ENCODE measurements at places on chromosomes 11 and 22.

DNA sequence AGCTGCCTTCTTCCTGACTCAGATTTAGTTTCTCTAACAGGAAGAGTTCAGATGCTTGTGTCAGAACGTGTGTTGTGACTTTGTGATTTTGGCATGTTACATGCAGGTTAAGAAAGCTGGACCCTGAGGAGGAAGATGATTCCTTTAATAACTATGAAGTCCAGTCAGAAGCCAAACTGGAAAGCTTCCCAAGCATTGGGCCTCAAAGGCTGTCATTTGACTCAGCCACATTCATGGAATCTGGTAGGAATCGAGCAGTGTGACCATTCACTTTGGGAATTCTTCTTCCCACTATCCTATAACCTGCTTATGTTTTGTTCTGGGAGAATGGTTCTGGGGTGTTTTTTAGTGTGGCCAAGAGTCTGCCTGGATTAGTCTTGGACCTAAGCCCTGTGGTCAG is 48.0 kb downstream of the CABIN1 start:
- DNase-seq = no peak

- no peak for DNase-seq
Observed at GRCh38 chr11:94910779-94911178, 62.6 kb downstream of the CWC15 start.

DNA sequence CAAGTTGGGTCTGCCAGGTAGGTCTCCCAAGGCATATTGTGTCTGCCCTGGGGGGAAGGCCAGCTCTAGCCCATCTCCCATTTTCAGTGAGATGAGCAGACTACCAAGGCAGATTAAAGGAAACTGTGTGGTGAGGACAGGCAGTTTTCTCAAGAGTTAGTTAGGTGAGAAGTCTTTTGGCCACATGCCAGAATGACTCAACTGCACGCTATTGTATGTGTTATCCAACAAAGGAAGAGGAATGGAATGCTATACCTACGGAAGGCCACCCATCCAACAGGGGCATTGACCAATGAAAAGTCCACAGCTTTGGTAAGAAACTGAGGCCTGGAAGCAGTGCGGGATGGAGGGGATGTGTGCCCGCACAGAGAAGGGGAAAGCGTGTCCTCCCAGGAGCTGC is 941.7 kb downstream of the NTM start:
- DNase-seq = no peak

DNA sequence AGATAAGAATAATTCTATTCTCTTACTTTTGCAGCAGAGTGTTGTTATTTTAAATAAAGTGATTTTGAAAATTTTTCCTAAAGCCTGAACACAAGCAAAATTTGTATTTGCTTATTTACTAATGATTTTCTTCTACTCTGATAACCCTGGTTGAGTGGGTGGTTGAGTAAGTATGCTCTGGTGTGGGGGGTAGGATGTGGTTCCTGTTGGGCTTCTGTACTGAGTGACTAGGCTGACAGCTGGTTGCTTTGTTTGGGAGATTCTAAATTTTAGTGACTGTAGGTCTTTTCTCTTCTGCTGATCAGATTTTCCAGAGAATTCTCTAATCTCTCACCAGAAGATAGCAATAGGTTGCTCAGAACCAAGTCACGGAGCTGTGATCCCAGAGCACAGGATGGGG is 61.6 kb downstream of the METTL15 start:
- no peak for DNase-seq

GRCh38 chr11:58395581-58395980 is 11.1 kb downstream of the OR5B3 start:
- no peak for DNase-seq

DNA sequence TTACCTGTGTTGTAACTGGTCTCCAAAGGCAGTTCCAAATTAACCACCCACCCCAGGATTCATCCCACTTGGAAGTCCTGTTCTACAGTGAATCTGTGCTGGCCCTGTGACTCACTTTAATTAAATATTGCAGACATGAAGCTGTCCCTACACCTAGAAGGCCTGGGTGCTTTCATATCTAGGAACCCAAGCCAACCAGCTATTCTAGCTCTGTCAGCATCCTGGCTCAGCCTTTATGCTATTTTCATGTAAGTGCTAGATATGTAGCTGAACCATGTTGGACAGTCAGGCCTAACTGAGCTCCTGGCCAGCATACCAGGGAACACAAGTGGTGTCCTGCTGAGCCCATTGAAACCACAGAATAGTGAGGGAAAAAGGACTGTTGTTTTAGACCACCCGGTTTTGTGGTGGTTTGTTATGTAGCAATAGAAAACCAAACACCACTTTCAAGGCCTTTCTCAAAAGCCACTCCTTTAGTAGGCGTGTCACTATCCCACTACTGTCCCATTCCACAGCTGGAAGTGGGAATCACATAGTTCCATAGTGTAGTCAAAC is 30.3 kb downstream of the CNTF start:
- DNase-seq = no peak

DNA sequence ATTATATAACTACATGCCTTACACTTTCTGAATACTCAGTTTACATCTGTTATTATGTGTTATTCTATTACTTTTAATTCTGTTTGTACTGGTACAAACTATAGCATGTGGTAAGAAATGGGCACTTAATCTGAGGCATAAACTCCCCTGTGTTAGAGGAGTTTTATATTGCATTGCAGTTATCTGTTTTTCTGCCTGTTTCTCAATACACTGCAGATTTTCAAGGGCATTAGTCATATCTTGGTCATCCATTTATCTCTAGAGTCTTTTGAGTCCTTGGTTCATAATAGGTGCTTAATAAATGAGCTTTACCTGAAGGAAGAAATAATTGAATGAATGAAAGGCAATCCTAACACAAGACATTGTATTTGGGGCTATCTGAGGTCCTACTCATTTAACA is 182.9 kb upstream of the CTSC start:
- DNase-seq = no peak

- no peak for DNase-seq
Observed at GRCh38 chr11:12200279-12200990, 90.0 kb downstream of the MICAL2 start.

DNA sequence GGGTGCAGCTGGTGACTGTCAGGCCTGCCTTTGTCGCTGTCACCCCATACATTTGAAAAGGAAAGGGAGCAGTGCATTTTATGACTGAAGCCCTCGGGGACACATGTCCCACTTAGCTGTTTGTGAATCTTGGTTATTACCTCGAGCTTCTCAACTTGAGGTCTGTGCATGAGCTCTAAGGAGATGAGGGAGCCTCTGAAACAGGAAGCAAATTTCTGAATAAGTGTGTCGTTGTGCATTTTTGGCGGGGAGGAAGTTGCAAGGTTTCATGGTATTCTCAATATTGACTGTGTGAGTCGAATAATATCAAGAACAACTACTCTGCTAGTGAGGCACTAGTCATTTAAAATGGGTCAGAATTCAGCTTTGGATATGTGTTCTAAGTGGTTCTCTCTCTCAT is 149.7 kb upstream of the PLET1 start:
- no peak for DNase-seq

DNA sequence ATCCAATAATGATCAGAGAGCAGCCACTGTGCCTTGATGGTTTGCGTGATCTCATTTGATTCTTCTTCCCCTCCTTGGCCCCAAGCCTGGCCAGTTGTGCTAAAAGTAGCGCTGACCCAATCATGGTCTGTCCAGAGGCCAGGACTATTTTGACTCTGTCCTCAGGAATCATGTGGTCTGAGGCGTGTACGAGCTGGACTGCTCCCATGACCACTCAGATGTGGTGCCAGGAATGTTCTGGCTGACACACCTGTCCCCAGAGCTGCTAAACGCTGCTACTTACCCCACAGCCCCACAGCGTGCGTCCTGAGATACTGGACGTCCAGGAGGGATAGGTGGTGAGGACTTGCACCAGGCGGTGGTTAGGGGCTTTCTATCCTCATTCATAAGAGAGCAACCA is 70.5 kb downstream of the FEZ1 start:
- DNase-seq = no peak

DNA sequence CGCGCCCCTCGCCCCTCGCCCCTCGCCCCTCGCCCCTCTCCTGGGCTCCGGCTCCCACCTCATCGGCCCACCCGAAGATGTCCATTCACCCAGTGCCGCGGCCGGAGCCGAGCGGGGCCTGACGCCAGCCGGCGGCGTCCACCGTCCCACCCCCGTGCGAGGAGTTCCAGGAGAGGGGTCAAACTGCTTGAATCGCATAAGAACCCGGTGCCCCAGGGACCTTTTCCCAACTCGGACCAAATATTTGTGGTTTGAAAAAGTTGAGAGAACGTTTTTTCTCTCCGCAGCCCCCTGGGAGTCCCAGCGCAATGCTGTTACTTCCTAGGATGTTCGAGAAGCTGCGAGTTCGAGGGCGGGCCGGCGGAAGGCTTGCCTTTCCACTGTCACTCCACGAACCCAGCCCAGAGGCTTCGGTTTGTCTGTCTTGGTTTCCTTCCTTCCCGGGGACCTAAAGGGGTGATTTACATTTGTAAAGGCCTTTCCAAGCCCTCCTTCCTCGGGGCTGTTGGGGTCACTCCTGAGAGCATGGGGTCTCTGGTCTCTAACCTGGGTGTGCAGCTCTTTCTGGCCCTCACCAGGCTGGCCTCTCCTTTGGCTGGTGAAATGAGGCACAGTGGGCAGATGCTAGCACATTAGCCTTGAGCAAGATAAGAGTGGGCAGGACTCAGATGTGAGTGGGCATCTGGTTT is 38.0 kb downstream of the ETS1 start:
- DNase-seq = no peak

DNA sequence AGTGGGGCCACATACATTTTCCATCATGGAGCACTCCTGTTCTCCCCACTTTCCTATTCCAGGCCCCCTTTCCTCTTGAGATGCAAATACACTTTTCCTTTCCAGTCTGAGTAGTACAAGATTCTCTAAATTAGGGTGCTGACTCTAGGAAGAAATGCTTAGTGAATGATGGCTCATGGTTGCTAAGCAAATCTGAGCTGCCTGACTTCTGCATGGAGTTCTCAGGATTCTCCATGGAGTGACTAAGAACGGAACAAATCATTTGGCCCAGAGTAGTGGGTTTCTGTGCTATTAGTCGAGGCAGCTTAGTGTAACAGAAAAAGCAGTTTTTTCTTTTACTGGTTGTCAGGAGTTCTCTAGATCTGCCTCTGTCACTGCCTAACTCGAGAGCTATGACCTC is 65.4 kb upstream of the NTM start:
- DNase-seq = no peak

- no peak for DNase-seq
Observed at GRCh38 chr11:3094223-3094824, 37.1 kb upstream of the CARS1 start.

- DNase-seq = no peak
Observed at GRCh38 chr11:1881442-1882264, 10.0 kb downstream of the PRR33 start.
